Dermis microvascular lymphatic vessel endothelial cell (primary cell): ENCODE measurements at places on chromosomes 3 and 15. TPM values are rescaled to one million over a fixed set of nuclear protein-coding genes. Genes with fewer than 3 reads are reported as not detected.

The GOLGA8N gene
- 0.39 and 1.0 TPM in 2 replicates for total RNA-seq

DNA sequence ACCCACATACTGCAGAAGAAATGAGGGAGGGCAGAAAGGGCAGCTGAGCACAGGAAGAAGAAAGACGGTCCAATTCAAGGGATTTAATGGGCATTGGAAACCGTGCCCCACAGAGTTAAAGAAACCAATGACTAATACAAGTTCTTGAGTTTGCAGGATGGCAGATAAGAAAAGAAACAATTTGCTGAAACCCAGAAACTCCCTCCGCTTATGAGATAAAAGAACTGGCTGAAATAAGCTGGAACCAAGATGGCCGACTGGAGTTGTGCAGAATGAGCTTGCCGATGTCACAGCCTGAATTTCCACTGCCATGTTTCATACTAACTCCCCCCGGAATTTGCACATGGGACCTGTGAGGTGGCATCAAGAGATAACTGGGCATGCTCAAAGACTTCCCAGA lies 47.1 kb downstream of the SCAP start:
- DNase-seq, result no peak

DNA sequence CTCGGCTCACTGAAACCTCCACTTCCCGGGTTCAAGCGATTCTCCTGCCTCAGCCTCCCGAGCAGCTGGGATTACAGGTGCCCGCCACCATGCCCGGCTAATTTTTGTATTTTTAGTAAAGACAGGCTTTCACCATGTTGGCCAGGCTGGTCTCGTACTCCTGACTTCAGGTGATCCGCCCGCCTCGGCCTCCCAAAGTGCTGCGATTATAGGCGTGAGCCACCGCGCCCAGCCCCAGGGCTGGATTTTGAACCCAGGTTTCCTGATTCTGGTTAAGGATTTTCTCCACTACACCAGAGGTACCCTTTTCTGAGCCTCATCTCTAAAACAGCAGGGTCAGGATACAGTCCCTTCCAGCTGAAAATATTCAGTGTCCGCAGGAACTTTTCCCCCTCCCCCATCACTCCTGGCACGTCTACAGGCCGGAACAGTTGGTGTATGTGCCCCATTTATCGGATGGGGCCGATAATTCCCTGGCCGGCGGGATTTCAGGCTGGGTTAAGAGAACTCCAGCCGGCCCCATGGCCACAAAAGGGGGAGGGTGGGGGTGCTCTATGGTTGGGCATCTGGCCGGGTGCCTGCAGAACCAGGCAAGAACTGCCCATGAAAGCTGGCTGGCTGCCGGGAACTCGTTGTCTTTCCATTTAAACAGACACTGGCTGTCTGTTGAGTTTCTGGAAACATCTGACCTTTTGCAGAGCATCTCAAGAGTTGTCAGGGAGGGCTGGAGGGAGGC lies 26.8 kb upstream of the SEMA4B start:
- peak; percentile 52 for DNase-seq

The CCDC71 gene
- 11.8 and 19.5 TPM in 2 replicates for total RNA-seq

The SYNM gene
- total RNA-seq, result 54.2 and 105 TPM in 2 replicates

The DENND6A gene
- total RNA-seq, result 19.5 and 21.2 TPM in 2 replicates

- no peak for DNase-seq
Observed at GRCh38 chr15:96177279-96177678, 153.2 kb upstream of the NR2F2 start.

GRCh38 chr3:72591522-72592421 lies 256.5 kb downstream of the SHQ1 start:
- no peak for DNase-seq

DNA sequence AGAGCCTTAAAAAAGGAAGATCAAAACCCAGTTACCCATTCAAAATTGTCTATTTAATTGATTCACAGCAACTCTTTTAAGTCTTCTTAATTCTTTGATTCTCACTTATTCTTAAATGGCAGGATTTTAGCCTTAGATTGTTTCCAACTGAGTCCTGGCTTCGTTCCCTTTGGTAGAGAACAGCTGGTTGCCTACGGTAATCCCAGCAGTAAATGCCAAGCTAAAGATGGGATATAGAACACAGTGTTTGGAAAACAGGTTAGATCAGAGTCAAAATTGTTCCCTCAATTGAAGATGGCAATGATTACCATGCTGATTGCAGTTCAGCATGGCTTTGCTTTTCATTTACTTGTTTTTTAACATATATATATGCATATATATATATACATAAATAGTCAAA lies 300.9 kb downstream of the PYDC2 start:
- DNase-seq, result no peak

- peak; percentile 85 for DNase-seq
Observed at GRCh38 chr3:9947025-9947995, 4.9 kb downstream of the PRRT3 start.

The GP9 gene
- total RNA-seq, result not detected in 2 replicates

The BFSP2 gene
- total RNA-seq, result not detected in 2 replicates

- DNase-seq, result no peak
Observed at GRCh38 chr3:38276081-38276916, 5.8 kb upstream of the SLC22A14 start.

The GLDN gene
- total RNA-seq, result not detected in 2 replicates

DNA sequence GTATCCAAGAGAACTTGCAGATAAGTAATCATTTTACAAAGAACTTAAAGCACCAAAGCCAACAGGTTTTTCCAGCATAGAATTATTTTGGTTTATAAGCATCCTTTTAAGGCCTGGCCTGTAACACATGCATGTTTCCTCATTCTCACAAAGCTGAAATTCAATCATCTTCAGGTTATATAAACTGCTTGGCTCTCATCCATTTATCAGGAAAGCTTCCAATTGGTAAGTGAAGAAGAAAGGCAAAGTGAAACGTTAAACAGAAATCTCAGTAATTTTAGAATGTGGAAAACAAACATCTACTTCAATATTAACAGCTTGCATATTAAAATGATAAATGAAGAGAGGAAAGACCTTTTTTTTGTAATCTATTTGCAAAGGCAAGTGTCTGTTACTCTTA lies 1.6 kb downstream of the SERP1 start:
- DNase-seq, result no peak

- DNase-seq, result no peak
Observed at GRCh38 chr3:79040091-79040490, 727.7 kb downstream of the ROBO1 start.

The GPR176 gene
- total RNA-seq, result 4.3 and 8.5 TPM in 2 replicates

DNA sequence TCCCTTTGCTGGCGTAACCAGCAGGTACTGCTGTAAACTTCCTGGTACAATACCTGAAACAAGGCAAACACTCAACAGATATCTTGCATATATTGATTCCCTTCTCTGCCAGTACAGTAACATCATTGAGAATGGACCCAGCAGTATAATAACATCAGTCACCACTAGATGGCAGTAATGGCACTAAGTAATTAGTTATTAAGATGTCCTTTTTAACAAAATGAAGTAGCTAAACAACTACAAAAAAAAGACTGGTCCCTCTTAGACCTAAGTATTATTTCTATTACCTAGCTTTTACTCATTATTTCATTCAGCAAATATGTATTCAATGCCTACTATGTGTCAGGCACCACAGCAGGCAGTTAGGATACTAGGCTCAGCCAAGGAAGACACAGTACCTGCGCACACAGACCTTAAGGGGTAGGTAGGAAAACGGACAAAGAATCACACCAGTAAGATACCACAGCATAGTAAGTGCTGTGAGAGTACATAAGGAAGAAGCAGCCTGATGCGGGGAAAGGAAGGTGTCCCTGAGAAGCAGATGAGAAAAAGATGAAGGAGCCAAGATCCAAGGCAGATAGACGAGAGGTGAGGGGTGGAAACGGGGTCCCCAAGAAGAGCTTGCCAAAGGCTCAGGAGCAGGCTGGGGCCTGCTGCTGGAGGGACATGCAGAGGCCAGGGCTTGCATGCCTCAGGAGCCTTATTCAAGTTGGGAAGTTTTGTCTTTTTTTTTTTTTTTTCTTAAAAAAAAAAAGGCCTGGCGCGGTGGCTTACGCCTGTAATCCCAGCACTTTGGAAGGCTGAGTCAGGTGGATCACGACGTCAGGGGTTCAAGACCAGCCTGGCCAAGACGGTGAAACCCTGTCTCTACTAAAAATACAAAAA lies 102.7 kb upstream of the CHD2 start:
- peak; percentile 68 for DNase-seq

GRCh38 chr15:52677593-52678467 lies 1.4 kb downstream of the ATOSA start:
- no peak for DNase-seq

The C3orf70 gene
- total RNA-seq, result 3.5 and 4.2 TPM in 2 replicates
